ENCODE measurements at places on chromosomes 16 and 17.

GRCh38 chr16:15493466-15494180 is 59.2 kb downstream of the BMERB1 start:
- no peak for DNase-seq

DNA sequence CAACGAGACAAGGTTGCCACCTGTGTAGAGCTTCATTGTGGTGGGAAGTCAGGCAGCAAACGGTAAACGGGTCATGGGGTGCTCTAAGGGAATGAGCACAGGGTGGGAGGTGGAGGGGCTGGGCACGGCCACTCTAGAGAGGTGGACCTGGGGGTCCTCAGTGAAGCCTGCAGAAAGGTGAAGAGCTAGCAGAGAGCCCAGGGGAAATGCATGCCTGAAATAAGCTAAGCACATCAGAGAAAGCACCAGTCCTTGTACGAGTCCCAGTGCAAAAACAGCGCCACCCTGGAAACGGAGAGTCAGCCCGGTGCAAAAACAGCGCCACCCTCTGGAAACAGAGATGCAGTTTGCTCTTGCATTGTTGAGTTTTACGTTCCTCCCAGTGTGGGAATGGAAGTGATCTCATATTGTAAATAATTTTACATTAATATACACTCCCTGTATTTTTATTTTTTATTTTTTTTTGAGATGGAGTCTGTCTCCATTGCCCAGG is 65.0 kb downstream of the TBC1D16 start:
- peak; percentile 4 for DNase-seq

GRCh38 chr16:89823087-89823823 is 5.0 kb upstream of the SPIRE2 start:
- DNase-seq, result no peak

DNA sequence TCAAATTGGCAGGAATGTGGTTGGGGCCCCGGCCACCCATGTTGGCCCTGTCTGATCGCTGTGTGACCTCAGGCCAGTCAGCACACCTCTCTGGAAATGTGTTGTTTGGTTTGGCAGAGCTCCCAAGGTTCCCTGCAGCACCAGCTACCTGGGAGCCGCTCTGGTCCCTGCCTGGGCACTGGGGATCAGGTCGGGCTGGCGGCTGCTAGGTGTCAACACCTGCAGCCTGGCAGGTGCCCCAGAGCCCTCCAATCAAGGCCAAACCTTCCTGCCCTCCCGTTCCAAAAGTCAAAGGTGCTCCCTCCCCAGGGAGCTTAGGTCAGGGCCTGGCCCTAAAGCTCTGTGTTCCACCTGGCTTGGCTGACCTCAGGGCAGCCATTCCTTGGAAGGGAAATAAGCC is 55.9 kb downstream of the ZDHHC7 start:
- no peak for DNase-seq

DNA sequence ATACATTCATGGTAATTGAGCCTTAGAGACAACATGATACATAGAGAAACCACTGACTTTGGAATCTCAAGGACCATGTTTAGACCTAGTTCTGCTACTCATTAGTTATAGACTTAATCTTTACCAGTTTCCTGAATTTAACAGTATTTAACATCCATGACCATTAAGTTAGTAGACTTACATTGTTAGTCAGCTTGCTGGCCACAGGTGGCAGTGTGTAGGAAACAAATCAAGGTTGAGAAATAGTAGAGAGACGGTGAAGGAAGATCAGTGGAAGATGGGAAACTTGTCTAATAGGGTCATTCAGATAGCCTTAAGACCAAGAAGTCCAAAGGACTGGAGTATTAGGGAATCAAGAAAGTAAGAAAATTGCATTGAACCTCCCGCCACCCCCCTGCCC is 31.0 kb downstream of the OMG start:
- peak; percentile 31 for DNase-seq

DNA sequence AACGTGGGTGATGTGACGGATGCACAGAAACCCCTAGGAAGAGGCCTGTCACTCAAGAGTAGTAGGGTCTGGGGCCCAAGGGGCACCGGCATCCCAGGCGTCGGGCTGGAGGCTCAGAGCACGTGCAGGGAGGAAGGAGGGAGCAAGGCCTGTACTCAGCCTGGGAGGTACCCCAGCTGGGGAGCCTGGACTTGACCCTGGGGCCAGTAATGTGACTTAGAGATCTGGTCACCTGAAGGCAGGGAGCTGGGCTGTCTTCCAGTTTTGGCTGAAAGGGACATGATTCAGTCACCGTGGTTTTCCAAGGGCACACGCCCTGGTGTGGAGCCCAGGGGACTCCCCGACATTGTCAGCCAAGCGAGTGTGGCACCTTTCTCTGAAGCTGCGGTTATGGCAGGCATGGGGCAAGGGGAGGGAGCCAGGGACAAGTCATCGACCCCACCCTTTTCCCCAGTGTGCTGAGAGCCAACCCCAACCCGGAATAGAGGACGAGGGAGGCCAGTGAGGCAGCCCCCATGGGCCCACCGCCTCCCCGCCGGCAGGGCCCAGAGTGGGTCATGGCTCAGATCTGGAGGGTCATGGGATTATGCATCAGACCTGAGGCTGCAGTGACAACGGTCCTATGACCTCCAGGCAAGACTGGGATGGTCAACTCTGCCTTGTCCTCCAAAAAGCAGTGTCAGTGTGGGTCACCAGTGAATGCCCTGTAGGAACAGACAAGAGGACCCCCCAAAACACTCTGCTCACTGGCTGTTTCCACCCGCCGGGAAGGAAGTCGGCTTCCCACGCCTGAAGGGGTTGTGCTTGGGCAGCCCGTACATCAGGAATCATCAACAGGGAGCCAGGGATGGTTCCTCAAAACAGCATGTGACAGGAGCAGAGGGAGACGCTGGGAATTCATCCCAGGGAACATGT is 41.9 kb downstream of the MEAK7 start:
- DNase-seq, result no peak

- DNase-seq, result no peak
Measured at GRCh38 chr16:49556606-49557446, 183.2 kb downstream of the C16orf78 start.

DNA sequence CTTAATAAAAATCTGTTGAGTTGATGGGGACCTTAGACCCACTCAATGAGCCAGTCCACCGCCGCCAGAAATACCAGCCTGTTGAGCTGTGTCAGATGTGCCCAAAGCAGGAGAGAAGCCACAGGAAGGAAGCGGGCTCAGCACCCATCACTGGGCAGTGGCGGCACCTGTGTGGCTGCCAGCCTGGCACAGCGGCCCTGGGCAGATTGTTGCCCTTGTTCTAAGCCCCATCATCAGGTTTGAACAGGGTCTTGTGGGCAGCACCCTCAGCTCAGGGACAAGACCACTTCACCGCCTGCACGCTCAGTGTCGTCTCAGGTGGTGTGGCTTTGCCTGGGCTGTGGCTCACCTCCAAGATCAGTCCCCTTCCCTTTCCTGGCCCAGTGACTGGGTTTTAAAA is 9.3 kb downstream of the ENDOV start:
- DNase-seq, result no peak

DNA sequence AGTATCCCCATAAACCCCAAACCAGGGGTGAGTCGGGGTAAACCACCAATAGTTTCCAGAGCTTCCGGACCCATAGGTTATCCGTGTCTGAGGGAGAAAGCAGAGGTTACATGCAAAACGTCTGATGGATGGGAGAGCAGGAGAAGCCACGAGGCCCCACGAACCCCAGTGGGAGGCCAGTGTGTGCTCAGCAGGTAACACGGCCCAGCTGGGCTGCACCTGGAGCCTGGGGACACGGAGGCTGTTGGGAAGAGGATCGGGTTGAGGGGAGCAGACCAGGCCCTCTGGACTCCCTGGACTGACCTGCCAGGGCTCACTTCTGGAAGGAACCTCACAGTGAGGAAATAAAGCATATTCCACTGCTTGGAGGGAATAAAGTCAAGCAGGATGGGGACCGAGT is 78.1 kb downstream of the SEC14L1 start:
- DNase-seq, result no peak

GRCh38 chr17:37774504-37774903 is 29.6 kb upstream of the HNF1B start:
- DNase-seq, result peak; percentile 23

GRCh38 chr16:75421820-75422126 is 11.5 kb downstream of the CFDP1 start:
- no peak for DNase-seq

DNA sequence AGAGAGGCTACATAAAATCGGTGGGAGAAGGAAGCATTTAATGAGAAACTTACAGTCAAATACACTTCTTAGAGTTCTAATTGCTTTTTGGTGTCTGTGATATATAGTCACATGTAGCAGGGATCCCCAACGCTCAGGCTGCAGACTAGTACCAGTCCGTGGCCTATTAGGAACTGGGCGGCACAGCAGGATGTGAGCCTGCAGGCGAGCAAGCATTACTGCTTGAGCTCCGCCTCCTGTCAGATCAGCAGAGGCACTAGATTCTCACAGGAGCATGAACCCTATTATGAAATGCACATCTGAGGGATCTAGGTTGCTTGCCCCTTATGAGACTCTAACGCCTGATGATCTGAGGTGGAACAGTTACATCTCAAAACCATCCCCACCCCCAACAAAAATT is 158.5 kb downstream of the TANC2 start:
- no peak for DNase-seq

GRCh38 chr17:14301279-14302090 is 604 bp downstream of the HS3ST3B1 start:
- DNase-seq, result peak; percentile 28

DNA sequence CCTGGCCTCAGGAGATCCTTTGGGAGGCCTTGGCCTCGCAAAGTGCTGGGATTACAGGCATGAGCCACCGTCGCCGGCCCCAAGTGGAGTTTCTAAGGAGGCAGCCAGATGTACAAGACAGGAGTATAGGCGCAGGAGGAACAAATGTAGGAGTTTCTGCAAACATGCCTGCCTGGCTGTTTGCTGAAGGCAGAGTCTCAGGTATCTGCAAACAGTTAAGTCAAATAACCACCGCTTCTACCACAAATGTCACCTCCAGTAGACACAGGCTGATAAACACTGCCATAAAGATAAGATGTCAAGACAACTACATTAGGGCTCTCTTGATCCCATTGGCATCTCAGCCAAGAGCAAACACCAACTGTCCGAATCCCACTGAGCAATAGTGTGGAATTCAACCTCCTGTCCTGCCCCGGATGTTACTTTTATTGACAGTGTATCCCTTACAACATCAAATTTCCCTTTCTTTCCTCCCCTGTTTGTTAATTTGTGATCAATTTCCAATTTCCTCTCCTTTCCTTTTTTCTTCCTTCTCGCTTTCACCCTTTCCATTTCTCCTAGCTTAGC is 5.6 kb upstream of the COG1 start:
- no peak for DNase-seq

DNA sequence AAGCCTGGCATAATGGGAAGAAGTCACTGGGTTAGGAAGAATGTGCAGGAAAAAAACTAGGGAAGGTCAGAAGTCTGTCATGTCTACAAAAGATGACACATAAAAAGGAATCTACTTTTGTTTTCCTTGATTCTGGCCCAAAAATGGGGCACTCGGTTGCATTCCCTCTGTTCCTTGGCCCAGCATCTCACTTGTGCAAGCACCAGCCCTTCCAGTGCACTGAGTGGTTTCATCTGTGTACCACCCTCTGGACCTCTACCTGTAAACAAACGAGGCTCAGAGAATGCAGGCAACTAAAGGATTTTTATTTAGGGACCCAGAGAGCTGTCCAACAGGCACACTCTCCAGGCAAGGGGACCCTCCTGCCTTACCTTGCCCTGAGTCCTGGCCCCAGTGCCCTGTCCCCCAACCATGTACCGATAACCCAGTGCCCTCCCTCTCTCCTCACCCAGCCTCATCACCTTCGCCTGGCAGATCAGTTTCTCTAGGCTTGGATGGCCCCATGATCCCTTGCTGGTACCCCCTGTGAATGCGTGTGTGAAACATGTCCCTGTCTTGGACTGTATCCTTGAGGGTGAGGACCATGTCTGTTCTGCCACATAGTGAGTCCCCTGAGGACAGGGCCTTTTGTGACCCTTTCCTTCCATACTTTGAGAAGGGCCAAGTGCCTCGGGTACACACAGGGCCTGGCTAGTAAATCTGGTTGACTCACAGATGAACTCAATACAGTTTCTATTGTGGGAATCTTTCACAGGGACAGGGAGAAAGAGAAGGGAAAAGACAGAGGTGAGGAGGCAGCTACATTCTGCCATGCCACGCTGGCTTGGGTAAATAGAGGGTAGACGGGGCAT is 13.3 kb downstream of the NXPH3 start:
- no peak for DNase-seq

DNA sequence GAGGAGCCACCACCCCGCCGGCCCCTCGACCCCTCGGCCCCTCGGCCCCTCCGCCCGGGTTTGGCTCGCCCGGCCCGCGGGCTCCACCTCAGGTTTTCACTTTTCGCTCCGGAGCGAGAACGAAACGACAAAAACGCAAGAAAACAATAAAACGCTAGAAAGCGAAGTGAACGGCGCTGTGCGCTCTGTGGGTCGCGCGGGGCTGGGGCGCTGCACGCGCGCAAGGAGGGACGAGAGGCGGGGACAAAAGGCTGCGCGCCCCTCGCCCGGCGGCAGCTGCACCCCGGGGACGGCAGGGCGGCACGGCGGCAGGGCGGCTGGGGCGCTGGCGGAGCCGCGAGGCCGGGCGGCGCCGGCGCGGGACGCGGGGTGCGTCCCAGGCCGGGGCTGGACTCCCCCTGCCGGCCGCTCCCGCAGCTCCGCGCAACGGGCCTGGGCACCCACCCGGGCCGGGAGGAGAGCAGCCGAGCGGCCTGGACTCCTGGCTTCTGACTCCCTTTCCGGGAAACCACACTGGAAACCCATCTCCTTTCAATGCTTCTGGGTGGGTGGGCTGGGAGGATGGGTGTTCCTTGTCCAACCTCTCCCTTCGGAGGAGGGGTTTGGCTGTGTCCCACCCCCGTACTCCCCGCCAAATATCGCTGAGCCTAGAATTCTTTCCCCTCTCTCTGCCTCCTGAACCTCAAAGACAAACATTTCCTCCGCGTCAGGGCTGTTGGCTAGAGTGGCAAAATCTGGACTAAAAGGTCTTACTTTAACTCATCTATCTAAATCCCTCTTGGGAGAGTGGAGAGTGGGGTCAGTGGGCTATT is 9.9 kb downstream of the TBX2 start:
- DNase-seq, result peak; percentile 24

GRCh38 chr16:31333686-31334649 is 21.0 kb upstream of the ITGAX start:
- peak; percentile 50 for DNase-seq

- peak; percentile 40 for DNase-seq
Measured at GRCh38 chr17:28871056-28871579, 16.3 kb downstream of the ERAL1 start.

- no peak for DNase-seq
Measured at GRCh38 chr16:69195369-69196029, 8.5 kb downstream of the SNTB2 start.

- DNase-seq, result peak; percentile 64
Measured at GRCh38 chr16:31354394-31355291, at the start of gene ITGAX. ITGAX (plus strand) TSS chr16:31355176; CDS start chr16:31355255, 79 bp downstream.

- no peak for DNase-seq
Measured at GRCh38 chr16:12906271-12906670, 4.9 kb downstream of the SHISA9 start.
